ENCODE measurements at places on chromosomes 16 and 17.

GRCh38 chr17:45320931-45321461 is 4.2 kb upstream of the MAP3K14 start:
- no peak for DNase-seq

DNA sequence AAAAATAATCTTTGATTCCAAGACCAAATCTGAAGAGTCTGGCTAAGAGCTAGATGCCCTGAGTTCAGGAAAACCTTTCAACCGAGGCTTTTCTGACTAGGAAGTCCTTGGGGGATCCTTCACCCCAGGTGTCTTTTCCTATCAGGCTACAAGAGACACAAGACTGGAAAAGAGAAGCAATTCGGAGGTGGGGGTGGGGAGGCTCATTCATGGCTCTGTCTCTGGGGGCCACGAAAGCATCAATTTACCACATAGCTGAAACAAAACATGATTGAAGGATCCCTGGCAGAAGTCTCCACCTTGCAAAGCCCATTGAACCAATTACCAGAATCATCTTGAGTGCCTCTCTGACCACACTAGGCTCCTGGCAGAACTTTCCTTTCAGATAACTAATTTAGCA is 239.8 kb upstream of the SALL1 start:
- DNase-seq = peak; percentile 28

- DNase-seq = peak; percentile 61
Observed at GRCh38 chr16:31333686-31334649, 21.0 kb upstream of the ITGAX start.

GRCh38 chr16:68272507-68273209 is 8.3 kb downstream of the SLC7A6 start:
- DNase-seq = no peak

GRCh38 chr17:79936641-79937381 is 97.6 kb upstream of the CBX4 start:
- no peak for DNase-seq

GRCh38 chr16:52437277-52437670 is 109.7 kb downstream of the TOX3 start:
- DNase-seq = no peak

- no peak for DNase-seq
Observed at GRCh38 chr16:3640207-3640606, 14.3 kb upstream of the DNASE1 start.

DNA sequence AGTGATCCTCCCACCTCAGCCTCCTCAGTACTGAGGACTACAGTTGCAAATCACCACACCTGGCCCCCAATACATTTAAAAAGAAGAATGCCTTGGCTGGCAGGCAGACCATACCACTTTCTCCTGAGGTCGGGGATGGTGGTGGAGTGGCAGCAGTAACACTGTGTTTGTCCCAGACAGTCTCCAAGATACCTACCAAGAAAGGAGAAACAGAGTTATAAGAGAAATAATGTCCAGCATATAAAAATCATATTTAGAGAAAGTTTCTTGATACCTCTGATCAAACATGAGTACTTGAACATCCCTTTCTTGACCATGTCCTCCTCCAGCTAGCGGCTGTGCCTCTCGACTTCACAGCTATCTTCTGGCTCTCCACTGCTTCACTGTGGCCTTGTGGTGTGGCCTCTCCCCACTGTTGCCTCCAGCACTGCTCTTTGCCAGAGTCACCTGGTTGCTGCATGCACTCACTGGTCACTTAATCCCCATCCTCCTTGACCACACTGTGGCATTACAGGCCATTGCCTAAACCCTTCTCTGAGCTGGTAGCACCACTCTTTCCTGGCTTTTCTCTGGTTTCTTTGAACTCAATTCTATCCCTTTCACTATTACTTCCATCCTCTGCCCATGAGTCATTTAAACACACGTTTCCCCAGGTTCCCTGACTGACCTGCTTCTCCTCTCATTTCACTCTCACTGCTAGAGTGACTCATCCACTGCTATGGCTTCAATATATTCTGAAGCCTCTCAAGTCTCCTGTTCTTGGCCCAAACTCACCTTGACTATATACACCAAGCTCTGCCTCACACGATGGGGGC is 45.2 kb downstream of the XPO6 start:
- no peak for DNase-seq

Measured in H9 (cell line).